ENCODE measurements at places on chromosomes 3 and 15.

DNA sequence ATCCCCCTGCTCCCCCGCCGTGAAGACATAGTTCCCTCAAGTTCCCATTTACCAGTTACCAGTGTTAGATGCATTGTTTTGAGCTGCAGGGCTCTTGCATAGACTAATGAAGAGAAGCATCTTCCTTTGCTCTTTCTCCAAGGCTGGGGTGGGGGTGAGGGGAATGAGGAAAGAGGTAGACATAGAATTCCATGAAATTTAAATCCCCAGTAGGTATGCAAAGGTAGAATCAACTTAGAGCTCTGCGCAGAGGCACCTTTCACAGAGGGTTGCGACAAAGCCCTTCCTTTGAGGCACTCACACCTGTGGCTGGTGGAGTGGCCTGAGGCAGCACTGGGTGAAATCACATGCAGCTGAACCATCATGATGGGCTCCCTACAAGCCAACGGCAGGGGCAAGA lies 101.3 kb downstream of the WDR76 start:
- no peaks in the 10 kb centered on the region for H3K4me1 ChIP-seq
- DNase-seq = no peak
- peaks cover 52% of the 10 kb centered on the region for H3K27me3 ChIP-seq

GRCh38 chr3:55406696-55407425 lies 80.2 kb downstream of the WNT5A start:
- H3K36me3 ChIP-seq = no peaks in the 10 kb centered on the region
- no peaks in the 10 kb centered on the region for H3K4me1 ChIP-seq
- no peak overlapping the region for H3K27ac ChIP-seq

DNA sequence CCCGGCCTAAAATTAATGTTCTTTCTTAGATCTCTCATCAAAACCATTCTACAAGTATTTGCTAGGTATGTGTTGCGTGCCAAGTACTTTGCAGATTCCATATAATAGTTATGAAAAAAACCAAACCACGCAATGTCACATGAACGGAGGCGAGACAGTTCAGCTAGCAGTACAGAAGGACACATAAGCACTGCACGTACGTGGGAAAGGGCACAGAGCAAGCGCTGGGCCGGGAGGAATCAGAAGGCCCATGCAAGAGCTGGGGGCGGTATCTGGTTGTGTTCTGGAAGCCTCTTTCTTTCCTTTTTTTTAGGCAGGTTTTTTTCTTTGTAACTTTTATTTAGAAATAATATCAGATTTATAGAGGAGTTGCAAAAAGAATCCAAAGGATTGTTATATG lies 11.3 kb downstream of the PDIA5 start:
- no peak for DNase-seq
- no peaks in the 10 kb centered on the region for H3K36me3 ChIP-seq
- peaks cover 15% of the 10 kb centered on the region for H3K4me1 ChIP-seq
- H3K27me3 ChIP-seq = no peaks in the 10 kb centered on the region
- H3K4me3 ChIP-seq = no peak overlapping the region

- H3K36me3 ChIP-seq = no peaks in the 10 kb centered on the region
- no peak overlapping the region for H3K27ac ChIP-seq
Observed at GRCh38 chr15:29216955-29217354, 52.7 kb downstream of the NSMCE3 start.

- H3K27ac ChIP-seq = no peak overlapping the region
- no peaks in the 10 kb centered on the region for H3K27me3 ChIP-seq
- H3K36me3 ChIP-seq = peaks cover 2% of the 10 kb centered on the region
- no peaks in the 10 kb centered on the region for H3K4me1 ChIP-seq
- DNase-seq = no peak
- H3K4me3 ChIP-seq = no peak overlapping the region
Observed at GRCh38 chr3:109396806-109397205, 59.5 kb upstream of the DPPA4 start.

GRCh38 chr3:93988283-93988682 lies 8.3 kb downstream of the ARL13B start:
- no peak overlapping the region for H3K27ac ChIP-seq
- no peak overlapping the region for H3K4me3 ChIP-seq
- peaks cover 3% of the 10 kb centered on the region for H3K4me1 ChIP-seq
- H3K27me3 ChIP-seq = no peaks in the 10 kb centered on the region
- no peak for DNase-seq
- no peaks in the 10 kb centered on the region for H3K36me3 ChIP-seq

GRCh38 chr15:38528294-38528693 lies 36.3 kb downstream of the RASGRP1 start:
- H3K4me1 ChIP-seq = peaks cover 49% of the 10 kb centered on the region
- H3K4me3 ChIP-seq = no peak overlapping the region
- peaks cover 14% of the 10 kb centered on the region for H3K36me3 ChIP-seq
- H3K27me3 ChIP-seq = no peaks in the 10 kb centered on the region
- peak overlapping the region; percentile 24 for H3K27ac ChIP-seq

GRCh38 chr3:150421256-150421655 lies 13.2 kb downstream of the TSC22D2 start:
- no peak for DNase-seq
- H3K27ac ChIP-seq = no peak overlapping the region
- no peaks in the 10 kb centered on the region for H3K36me3 ChIP-seq
- no peaks in the 10 kb centered on the region for H3K27me3 ChIP-seq
- peaks cover 41% of the 10 kb centered on the region for H3K4me1 ChIP-seq

- H3K27me3 ChIP-seq = peaks cover 7% of the 10 kb centered on the region
- no peak overlapping the region for H3K4me3 ChIP-seq
- H3K4me1 ChIP-seq = peaks cover 6% of the 10 kb centered on the region
- DNase-seq = no peak
- no peak overlapping the region for H3K27ac ChIP-seq
Observed at GRCh38 chr15:39756806-39757522, 25.7 kb downstream of the FSIP1 start.

- no peak overlapping the region for H3K4me3 ChIP-seq
- peaks cover 4% of the 10 kb centered on the region for H3K4me1 ChIP-seq
- no peak overlapping the region for H3K27ac ChIP-seq
- H3K36me3 ChIP-seq = no peaks in the 10 kb centered on the region
Observed at GRCh38 chr3:38314764-38315487, 31.7 kb upstream of the XYLB start.

Data from T-helper 17 cell (primary cell).